HFFc6 (cell line): ENCODE measurements at places on chromosomes 1 and 21. TPM values are rescaled to one million over a fixed set of nuclear protein-coding genes. Genes with fewer than 3 reads are reported as not detected.
A peak's percentile ranks its signal among the peaks of the same experiment; 100 is the strongest.

DNA sequence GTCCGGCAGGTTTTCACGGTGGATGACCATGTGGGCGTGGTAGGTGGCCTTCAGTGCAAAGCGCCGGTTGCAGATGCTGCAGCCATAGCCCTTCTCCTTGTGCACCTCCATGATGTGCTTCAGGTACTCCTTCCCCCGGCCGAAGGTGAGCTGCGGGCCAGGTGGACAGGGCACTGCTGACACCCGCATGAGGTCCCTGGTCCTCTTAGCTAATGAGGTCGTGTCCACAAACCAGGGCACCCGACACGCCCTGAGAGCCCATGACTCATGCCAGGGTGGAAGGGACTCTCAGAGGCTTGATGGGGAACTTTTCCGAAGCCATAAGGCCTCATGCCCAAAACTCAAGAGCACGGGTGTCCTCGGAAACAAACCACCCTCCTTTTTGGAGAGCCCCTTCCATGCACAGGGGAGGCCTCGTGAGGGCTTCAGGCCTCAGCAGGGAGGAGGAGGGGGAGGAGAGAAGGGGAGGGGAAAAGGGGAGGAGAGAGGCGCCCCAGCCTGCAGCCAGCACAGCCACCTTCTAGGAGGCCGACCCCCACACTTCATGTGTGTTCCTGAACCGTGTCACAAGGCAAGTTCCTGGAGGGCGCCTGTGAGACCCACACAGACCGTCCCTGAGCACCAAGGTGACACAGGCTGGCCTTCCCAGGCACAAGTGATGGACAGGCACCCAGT, 54.4 kb upstream of the RIPK4 start:
- DNase-seq: no peak

DNA sequence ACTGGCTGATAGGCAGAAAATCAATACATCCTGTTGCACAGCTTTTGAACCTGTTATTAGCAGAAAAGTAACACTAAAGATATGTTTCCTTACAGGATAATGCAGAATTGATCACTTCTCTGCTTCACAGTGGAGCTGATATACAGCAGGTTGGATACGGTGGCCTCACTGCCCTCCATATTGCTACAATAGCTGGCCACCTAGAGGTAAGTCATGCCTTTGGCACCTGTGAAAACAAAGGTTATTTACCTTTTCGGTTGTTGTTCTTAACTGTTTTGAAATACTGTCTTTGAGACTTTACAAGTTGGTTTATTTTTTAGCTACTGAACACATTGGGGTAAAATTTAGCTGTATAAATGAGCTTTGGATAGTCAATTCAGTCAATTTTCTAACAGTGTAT, 36.3 kb downstream of the TNNI3K start:
- DNase-seq: no peak

- no peak for DNase-seq
Observed at GRCh38 chr1:71572038-71572437, 491.2 kb upstream of the ZRANB2 start.

- no peak for DNase-seq
Observed at GRCh38 chr1:153324912-153325311, 12.2 kb upstream of the PGLYRP3 start.

- DNase-seq: no peak
Observed at GRCh38 chr1:213772128-213773063, 215.4 kb upstream of the PROX1 start.

DNA sequence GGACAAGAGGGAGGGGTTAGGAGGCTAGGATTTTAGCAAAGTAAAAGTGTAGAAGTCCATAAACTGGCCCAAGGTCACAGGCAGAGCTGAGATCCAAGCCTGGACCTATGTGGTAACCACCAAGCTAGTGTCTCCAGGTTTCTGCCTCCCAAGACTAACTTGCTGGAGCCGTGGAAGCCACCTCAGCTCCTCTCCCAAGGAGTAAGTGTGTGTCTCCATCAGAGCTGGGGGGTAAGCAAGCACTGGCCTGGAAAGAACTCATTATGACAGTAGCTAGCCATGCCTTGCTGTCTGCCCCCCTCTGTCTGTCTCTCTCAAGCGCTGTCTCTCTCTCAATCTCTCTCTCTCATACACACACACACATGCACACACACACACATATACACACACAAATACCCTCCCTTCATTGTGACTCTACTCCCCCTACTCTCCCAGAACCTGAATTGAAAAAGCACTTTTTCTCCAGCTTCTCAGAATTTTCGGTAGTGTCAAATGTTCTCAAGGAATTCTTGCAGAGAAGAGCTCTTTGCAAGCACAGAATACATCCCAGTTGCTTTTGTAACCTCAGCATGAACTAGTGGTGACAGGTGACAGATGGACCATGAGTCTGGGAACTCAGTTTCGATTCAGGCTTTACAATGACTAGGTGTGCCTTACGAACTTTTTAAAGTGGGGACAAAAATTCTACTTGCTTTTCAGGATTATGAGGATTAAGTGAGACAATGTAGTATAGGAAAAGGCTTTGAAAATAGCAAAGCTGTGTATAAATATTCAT, 238.0 kb upstream of the FGGY start:
- no peak for DNase-seq

DNA sequence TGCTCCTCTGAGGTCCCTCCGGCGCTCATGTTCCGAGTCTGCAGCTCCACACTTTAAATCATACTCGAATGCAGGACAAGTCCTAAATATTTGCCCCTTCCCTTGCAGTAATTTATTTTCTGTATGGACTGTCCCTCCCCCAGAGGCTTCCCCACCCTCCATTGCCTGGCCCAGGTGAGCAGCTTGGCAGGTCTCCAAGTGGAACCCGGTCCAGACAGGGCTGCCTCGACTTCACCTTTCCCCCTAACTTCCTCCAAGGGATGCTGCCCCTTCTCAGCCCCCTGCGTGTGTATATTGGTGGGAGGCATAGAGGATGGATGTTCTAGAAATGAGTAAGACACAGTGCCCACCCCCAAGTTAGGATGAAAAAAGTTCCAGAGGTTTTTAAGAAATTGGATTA, 5.4 kb upstream of the OPTC start:
- DNase-seq: no peak

- DNase-seq: no peak
Observed at GRCh38 chr1:119924948-119925898, 28.9 kb upstream of the ADAM30 start.

- no peak for DNase-seq
Observed at GRCh38 chr1:151596166-151596953, 15.5 kb upstream of the SNX27 start.

DNA sequence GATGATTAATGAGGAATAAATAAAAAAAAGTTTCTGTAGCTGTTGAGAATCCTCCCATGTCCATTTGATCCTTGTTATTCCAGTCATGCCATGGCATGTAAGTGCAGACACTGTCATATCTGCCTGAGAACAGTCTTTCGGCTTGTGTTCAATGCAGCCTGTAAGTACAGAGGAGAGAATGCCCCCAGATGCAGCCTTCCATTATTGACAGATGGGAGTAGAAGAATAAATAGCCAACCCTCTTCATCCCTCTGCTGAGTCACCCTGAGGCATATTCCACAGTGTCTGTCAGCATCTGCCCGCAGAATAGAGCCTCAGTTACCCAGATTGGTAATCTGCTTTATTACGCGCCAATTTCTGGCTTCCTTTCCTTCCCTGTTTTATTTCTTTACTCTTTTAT, 139.4 kb downstream of the LRRC7 start:
- DNase-seq: no peak

GRCh38 chr1:22018583-22019559, 17.4 kb downstream of the CELA3A start:
- DNase-seq: peak; percentile 77

- no peak for DNase-seq
Observed at GRCh38 chr1:15347182-15347581, 62.5 kb upstream of the EFHD2 start.

DNA sequence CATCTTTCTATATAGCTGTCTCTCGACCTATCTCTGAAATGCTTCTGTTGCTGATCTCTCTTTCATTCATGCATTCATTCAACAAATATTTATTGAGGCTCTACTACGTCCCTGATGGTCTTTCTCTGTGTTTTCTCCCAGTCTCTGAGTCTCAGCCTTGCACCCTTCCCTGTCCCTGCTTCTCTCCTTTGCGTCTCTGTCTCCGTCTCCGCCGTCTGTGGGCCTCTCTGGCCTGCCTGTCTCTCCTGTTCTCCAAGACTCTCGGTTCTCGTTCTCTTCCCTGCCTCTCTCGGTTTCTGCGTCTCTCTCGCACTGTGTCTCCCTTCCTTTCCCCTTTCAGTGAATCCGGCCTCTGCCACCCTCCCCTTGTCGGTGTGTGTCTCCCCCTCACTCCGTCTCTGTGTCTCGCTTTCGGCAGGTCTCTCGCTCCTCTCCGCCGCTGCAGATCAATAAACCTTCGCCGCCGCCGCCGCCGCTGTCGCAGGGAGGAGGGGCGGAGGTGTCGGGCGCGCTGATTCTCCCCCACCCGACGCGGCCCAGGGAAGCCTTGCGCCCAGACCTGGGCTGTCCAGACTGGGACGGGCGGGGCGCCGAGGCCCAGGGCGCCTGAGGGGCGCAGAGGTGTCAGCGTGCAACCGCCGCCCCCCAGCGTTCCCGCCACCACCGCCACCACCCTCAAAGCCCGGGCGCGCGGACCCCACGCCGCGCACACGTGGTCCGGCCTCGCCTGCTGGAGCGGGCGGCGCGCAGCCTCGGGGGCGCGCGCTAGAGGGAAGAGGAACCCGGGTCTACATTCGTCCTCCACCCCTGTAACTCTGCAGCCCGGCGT, 3.0 kb downstream of the EFNA3 start:
- no peak for DNase-seq

- no peak for DNase-seq
Observed at GRCh38 chr1:66273656-66274055, 260.3 kb upstream of the SGIP1 start.

DNA sequence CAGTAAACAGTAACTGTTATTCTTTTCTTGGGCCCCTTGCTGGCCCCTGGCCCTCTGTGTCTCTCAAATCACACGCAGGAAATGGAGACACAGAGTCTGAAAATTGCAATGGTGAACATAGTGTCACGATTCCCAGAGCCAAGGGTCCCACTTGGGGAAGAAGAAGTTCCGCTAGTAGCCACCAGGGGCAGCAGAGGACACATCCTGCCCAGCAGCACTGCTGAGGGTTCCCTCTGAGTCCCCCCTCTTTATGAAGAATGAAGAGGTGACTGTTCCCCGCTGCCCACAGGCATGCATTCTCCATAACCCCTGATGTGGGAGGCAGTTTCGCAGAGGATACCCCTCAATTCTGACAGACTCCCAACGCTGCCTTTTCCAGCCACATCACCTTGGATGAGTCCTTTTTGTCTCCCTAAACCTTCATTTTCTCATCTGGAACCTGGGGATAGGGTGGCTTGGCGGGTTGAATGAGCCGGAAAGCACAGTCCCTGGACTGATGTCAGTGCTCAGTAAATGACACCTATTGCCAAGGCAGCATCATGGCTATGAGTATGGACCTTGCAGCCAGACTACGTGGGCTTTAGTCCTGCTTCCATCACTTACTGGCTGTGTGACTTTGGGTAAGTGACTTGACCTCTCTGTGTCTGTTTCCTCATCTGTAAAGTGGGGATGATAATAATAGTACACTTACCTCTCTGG, 238.0 kb upstream of the TMEM51 start:
- no peak for DNase-seq

GRCh38 chr1:9010781-9011323, 15.4 kb downstream of the SLC2A7 start:
- no peak for DNase-seq

DNA sequence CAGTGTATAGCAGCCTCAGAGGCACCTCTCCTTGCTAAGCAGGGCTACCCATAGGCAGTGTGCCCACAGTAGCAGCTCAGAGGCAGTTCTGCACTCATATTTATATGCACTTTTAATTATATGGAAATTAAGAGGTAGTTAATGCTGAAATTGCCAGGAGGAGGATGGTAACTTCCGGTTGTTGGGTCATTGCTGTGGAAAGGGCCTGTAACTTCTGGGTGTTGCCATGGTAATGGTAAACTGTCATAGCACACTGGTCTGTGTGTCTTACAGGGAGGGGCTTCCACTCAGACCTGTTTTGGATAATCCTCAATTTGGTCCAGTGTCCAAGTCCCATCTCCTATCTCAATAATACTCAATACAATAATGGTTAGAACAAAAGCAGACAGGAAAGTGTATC, 7.6 kb downstream of the CFH start:
- DNase-seq: no peak

DNA sequence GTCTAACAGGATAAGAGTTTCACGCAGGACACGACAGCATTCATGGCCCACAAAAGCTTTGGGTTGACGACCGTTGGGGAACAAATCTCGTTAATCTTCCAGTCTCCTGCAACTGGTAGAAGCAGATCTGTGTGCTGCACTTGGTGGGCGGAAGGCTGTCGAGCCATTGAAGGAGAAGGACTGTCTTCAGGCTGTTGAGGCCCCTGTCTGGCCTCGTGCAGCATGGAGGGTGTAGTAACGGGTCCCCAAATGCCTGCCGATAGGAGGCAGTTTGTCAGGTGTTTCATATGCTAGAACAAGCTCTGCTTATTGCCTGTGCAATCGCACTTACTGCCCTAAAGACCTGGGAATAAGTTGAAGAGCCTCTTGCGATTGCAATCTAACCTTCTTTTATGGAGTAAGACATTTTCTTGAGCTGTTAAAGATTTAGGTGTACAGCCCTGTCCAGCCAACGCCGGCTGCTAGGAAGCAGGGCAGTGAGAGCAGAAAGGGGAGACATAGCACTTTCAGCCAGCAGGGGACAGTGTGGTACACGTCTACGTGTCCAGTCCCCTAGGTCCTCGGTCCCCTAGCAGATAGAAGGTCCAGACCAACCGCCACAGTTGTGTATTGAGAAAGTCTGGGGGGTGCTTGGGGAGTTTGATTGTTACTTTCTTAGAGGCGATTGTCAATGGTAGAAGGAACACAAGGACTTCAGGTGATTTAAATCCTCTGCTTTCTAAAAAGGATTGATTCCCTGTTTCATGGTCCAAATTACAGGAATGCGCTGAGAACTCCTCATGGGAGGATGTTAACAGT, 102.3 kb upstream of the TMPRSS2 start:
- peak; percentile 23 for DNase-seq

DNA sequence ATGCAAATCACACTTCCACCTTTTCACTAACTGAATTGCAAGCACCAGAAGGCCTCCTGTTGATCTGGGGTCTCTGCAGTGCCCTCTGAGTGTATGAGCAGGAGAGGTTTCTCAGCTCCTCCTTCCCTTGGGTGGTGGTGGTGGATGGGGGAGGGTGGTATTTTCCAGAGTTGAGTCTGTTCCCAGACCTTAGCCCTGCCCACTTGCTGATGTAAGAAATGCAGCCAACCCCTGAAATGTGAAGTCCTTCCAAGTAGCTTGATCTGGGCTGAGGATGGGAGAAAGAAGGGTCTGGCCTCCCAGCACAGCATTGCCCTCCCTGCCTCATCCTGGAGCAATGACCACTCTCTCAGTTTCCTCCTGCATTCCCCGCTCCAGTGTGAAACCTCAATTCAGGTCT, 6.3 kb upstream of the FOXD2 start:
- peak; percentile 45 for DNase-seq

- peak; percentile 70 for DNase-seq
Observed at GRCh38 chr1:210360852-210361477, 32.3 kb downstream of the HHAT start.

Gene SPRR2E
- not detected in 2 replicates for total RNA-seq

Gene FNDC5
- 0.53 to 0.69 TPM in 2 of 3 replicates, not detected in the other for total RNA-seq

Gene MIXL1
- not detected in 3 replicates for total RNA-seq

Gene ATAD3C
- 0.09 to 0.53 TPM in 2 of 3 replicates, not detected in the other for total RNA-seq

Gene CA6
- total RNA-seq: not detected in 3 replicates

Gene LCE2B
- not detected in 3 replicates for total RNA-seq

Gene CAMK1G
- total RNA-seq: 6.1 to 10.8 TPM (median 8.1 TPM) in 3 replicates

Gene ADGRL4
- 11.8 and 15.0 TPM in 2 replicates for total RNA-seq

Gene VWA5B1
- total RNA-seq: not detected in 3 replicates
